Sigmoid colon (tissue), 7 donors: ENCODE measurements at places on chromosomes 1 and 21. TPM values are rescaled to one million over a fixed set of nuclear protein-coding genes. Genes with fewer than 3 reads are reported as not detected.

GRCh38 chr1:107870696-107871095 lies 94.3 kb downstream of the VAV3 start:
- peaks cover 3% of the 10 kb centered on the region for H3K27me3 ChIP-seq
- no peaks in the 10 kb centered on the region for H3K4me1 ChIP-seq
- no peak for DNase-seq
- H3K4me3 ChIP-seq = no peak overlapping the region
- H3K36me3 ChIP-seq = no peaks in the 10 kb centered on the region

The SEC16B gene
- total RNA-seq = 5.8 TPM

The OR10Z1 gene
- total RNA-seq = not detected

The GJA9 gene
- total RNA-seq = not detected

GRCh38 chr1:199898654-199899053 lies 128.9 kb upstream of the NR5A2 start:
- no peak overlapping the region for H3K27ac ChIP-seq
- no peaks in the 10 kb centered on the region for H3K36me3 ChIP-seq
- no peaks in the 10 kb centered on the region for H3K27me3 ChIP-seq
- H3K4me3 ChIP-seq = no peak overlapping the region

DNA sequence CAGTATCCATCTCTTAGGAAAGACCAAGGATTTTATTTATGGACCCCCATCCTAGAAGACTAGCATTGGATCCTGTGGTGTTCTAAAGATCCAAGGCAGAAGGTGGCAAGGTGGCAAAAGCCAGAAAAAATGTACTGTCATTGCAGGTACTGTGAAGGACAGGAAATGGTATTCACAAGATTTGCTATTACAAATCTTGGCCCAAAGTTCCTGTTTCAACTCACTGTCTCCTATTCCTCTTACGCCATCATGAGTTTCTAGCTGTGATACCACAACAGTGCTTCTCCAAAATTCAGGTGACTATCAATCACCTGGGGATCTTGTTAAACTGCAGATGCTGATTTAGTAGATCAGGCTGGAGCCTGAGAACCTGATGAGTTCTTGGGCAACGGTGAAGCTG lies 21.4 kb downstream of the ACP6 start:
- H3K4me3 ChIP-seq = no peak overlapping the region
- H3K36me3 ChIP-seq = peaks cover 18% of the 10 kb centered on the region
- H3K27me3 ChIP-seq = no peaks in the 10 kb centered on the region
- no peak overlapping the region for H3K27ac ChIP-seq
- H3K4me1 ChIP-seq = no peaks in the 10 kb centered on the region
- DNase-seq = no peak

The BEST4 gene
- total RNA-seq = 1.1 TPM

DNA sequence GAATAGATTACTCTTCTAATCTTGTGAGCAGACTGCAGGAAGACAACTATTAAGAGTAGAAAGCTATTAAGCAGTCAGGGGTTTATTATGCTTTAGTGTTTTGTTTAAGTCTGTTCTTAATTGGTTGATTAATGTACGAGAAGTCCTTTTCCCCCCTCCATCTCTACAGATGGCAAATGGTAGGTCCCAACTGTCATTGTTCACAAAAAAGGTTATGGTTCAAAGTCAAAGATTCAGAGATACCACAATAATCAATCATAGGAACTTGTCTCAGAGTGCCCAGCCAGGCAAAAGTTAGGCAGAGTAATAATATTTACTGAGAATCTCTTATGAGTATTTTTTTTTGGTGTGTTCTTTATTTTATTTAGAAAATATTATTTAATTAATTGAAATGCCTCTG lies 26.8 kb downstream of the NFIA start:
- DNase-seq = no peak
- H3K4me3 ChIP-seq = no peak overlapping the region
- peaks cover 21% of the 10 kb centered on the region for H3K4me1 ChIP-seq
- H3K27ac ChIP-seq = no peak overlapping the region
- no peaks in the 10 kb centered on the region for H3K36me3 ChIP-seq
- no peaks in the 10 kb centered on the region for H3K27me3 ChIP-seq

- DNase-seq = peak; percentile 22
- H3K36me3 ChIP-seq = no peaks in the 10 kb centered on the region
- no peaks in the 10 kb centered on the region for H3K4me1 ChIP-seq
Measured at GRCh38 chr1:230313453-230314141, 112.5 kb downstream of the PGBD5 start.

DNA sequence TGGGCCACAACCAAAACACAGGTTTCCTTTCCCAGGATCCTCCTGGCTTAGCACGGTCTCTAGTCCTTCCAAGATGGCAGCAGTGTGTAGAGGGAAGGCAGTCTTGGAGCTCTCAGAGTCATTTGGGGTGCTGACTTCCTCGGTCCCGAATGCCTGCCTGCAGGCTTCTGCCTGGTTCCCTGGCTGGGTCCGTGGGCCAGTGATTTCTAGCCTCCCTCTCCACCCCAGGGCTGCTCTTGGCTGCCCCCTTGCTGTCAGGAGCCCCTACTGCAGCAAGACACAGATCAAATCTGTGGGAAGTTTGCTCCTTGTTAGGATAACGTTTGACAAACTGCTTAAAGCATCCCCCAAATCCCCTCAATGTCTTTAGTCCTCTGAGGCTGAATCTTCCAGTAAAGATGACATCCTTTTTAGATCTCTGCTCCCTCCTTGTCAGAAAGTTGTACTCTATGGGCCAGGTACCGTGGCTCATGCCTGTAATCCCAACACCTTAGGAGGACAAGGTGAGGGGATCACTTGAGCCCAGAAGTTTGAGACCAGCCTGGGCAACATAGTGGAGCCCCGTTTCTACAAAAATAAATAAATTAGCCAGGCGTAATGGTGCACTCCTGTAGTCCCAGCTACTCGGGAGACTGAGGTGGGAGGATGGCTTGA lies 272.5 kb downstream of the RRAGC start:
- no peak overlapping the region for H3K27ac ChIP-seq

The BRDT gene
- not detected for total RNA-seq

DNA sequence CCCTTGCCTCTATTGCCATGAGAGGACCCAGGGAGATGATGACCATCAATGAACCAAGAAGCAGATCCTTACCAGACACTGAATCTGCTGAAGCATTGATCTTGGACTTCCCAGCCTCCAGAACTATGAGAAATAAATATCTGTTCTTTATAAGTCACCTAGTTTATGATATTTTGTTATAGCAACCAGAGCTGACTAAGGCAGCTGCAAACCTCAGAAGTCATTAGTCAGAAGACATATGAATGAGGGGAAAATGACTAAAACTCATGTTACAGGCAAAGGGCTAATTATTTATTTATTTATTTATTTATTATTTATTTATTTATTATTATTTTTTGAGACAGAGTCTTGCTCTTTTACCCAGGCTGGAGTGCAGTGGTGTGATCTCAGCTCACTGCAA lies 321.1 kb downstream of the TGFB2 start:
- no peak overlapping the region for H3K27ac ChIP-seq
- no peak for DNase-seq
- H3K4me1 ChIP-seq = peaks cover 11% of the 10 kb centered on the region
- no peaks in the 10 kb centered on the region for H3K36me3 ChIP-seq

GRCh38 chr1:203271018-203271743 lies 34.1 kb upstream of the BTG2 start:
- peaks cover 57% of the 10 kb centered on the region for H3K4me1 ChIP-seq
- H3K27me3 ChIP-seq = no peaks in the 10 kb centered on the region
- no peak overlapping the region for H3K4me3 ChIP-seq
- peak; percentile 93 for DNase-seq

The MAP1LC3C gene
- not detected for total RNA-seq

DNA sequence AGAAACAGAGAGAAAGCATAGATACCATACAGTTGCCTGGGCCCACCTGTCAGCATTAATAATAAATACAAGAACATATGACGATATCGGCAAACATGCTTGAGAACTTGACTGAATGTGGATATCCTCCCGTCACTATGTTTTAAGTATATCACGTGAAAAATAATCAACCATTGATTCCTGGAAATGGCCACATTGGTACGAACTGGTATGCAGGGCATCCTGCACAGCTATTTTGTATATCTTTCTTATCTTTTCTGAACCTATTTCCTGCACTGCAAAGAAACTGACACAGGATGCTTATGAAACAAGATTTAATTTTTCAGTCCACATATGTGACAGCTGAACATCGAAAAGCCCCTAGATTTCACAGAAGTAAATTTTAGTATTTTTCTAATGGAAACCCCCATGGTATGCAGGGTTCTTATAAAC lies 22.8 kb upstream of the RGS1 start:
- no peaks in the 10 kb centered on the region for H3K36me3 ChIP-seq
- H3K27ac ChIP-seq = no peak overlapping the region
- no peaks in the 10 kb centered on the region for H3K27me3 ChIP-seq
- no peak overlapping the region for H3K4me3 ChIP-seq

GRCh38 chr1:54335011-54335754 lies 71.0 kb downstream of the SSBP3 start:
- DNase-seq = peak; percentile 77
- H3K36me3 ChIP-seq = no peaks in the 10 kb centered on the region
- H3K27ac ChIP-seq = peak overlapping the region; percentile 87
- peak overlapping the region; percentile 9 for H3K4me3 ChIP-seq

DNA sequence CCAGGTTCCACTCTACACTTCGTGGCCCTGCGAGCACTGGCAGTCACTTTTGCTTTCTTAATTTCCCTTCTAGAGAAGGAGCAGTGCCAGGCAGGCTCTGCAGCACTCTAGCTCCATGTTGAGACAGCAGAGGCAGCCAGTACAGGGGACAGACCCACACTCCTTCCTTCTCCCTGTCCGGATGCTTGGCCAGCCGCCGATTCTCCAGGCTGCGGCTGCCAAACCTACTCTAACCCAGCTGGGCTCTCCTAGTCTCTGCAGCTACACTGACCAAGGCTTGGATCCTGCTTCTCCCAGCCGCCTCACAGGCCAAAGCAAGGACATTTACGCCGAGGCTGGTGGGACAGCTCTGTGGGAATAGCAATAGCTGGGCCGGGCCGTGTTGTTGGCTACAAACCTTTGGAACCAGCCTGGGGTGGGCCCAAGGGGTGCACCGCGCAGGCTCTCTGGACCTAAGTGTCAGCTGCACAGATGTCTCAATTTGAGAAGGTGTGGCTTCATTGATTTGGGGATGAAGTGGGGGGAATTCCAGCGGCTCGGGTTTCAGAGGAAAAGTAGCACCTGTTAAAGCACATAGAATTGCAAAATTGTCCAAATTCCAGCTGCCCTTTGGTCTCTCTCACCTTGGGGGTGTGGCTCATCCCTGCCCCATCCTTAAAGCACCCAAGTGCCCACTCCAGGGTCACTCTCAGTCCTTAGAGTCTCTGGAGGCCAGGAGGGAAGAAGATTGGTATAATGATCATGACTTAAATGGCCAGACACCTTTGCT lies 3.2 kb downstream of the BARHL2 start:
- peaks cover 72% of the 10 kb centered on the region for H3K27me3 ChIP-seq
- H3K4me1 ChIP-seq = peaks cover 29% of the 10 kb centered on the region
- DNase-seq = no peak
- no peak overlapping the region for H3K27ac ChIP-seq

DNA sequence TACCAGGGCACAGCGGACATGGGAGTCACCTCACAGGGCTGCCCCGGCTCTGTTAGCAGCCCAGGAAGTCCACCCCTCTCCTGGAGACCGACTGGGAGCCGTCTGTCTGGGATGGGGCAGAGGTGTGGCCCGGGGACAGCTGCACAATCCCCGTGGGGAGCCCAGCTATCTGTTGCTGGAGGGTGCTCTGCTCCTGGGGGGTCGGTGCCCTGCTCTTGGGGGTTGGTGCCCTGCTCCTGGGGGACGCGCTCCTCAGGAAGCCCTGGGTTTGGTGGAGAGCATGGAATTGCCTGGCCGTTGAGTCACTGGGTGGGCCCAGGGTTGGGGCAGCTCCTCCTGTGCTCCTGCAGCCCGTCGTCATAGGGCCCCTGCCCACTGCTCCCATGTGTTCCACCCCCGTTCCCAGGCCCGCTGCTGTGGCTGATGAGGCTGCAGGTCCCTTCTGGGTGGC lies 39.3 kb downstream of the AGPAT3 start:
- peak; percentile 61 for DNase-seq
- peaks cover 7% of the 10 kb centered on the region for H3K4me1 ChIP-seq
- H3K36me3 ChIP-seq = no peaks in the 10 kb centered on the region
- H3K27me3 ChIP-seq = no peaks in the 10 kb centered on the region
- no peak overlapping the region for H3K27ac ChIP-seq

- H3K4me3 ChIP-seq = no peak overlapping the region
- DNase-seq = peak; percentile 40
- no peak overlapping the region for H3K27ac ChIP-seq
- H3K4me1 ChIP-seq = no peaks in the 10 kb centered on the region
- H3K36me3 ChIP-seq = no peaks in the 10 kb centered on the region
Measured at GRCh38 chr1:236159704-236160539, 17.6 kb downstream of the GPR137B start.

GRCh38 chr1:22018583-22019559 lies 17.4 kb downstream of the CELA3A start:
- no peak overlapping the region for H3K27ac ChIP-seq
- H3K4me3 ChIP-seq = no peak overlapping the region
- no peaks in the 10 kb centered on the region for H3K4me1 ChIP-seq
- H3K27me3 ChIP-seq = no peaks in the 10 kb centered on the region

- no peak overlapping the region for H3K4me3 ChIP-seq
- no peak overlapping the region for H3K27ac ChIP-seq
- H3K4me1 ChIP-seq = no peaks in the 10 kb centered on the region
- DNase-seq = no peak
Measured at GRCh38 chr21:34882719-34883131, 166.4 kb downstream of the RUNX1 start.

GRCh38 chr1:10074852-10075730 lies 42.3 kb downstream of the UBE4B start:
- H3K4me3 ChIP-seq = no peak overlapping the region
- H3K27ac ChIP-seq = peak overlapping the region; percentile 35
- no peaks in the 10 kb centered on the region for H3K27me3 ChIP-seq
- peaks cover 35% of the 10 kb centered on the region for H3K4me1 ChIP-seq
- H3K36me3 ChIP-seq = peaks cover 6% of the 10 kb centered on the region
- DNase-seq = no peak

DNA sequence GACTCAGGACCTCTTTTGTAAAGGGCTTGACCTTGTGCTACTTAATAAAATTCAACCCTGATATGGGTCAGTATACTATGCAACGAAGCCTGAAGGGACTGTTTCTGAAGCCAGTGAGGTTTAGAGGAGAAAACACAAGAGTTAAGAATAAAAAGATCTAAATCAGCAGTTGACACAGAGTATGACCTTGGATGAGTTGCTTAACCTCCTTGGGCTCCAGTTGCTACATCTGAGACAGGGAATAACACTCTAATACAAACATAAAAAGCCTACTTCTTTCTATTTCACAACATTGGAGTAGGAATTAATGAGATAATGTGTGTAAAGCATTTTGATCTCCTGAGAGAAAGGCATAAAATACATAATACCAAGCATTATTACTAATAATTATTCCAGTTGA lies 882.4 kb upstream of the ADGRL2 start:
- no peak overlapping the region for H3K27ac ChIP-seq
- DNase-seq = no peak
- peaks cover 18% of the 10 kb centered on the region for H3K4me1 ChIP-seq
- H3K27me3 ChIP-seq = no peaks in the 10 kb centered on the region
- no peak overlapping the region for H3K4me3 ChIP-seq

DNA sequence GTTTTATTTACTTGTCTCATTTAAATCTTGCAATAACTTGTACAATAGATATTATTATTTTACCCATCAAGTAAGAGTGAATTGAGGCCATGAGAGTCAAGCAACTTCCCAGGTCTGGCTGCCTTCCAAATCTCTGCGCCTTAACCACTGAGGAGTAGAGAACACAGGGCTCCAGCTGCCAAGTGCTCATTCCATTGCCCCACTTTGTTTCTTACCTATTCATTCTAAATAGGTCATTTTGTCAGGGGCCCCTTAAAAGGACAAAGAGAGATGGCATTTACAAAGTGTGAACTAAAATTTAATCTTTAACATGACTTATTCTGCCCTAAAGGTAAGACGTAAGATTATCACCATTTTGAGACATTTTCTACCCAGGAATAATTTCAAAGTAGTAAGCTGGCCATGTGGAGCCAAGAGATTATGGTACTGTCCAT lies 3.5 kb downstream of the PPP1R15B start:
- peak overlapping the region; percentile 90 for H3K4me3 ChIP-seq
- peaks cover 50% of the 10 kb centered on the region for H3K4me1 ChIP-seq
- DNase-seq = peak; percentile 93
- peaks cover 9% of the 10 kb centered on the region for H3K36me3 ChIP-seq
